ENCODE measurements at places on chromosomes 3 and 15.
A peak's percentile ranks its signal among the peaks of the same experiment; 100 is the strongest.

- DNase-seq = no peak
Observed at GRCh38 chr3:31067004-31067403, 172.5 kb upstream of the GADL1 start.

DNA sequence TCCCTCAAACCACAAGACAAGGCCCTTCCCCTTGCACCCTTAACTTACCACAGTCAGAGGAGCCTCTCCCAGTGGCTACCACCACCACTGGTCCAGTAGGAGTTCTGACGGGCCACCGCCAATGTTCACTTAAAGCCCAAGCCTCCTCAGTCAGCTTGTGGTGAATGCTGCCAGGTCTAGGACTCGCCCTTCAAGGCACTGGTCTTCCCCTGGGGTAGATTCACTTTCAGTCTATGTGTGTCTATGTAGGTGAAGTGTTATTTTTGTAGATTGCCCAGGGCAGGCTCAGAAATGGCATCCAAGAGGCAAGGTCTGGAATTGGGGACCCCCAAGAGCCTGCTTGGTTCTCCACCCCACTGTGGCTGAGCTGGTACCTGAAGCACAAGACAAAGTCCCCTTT lies 15.4 kb upstream of the CASR start:
- no peak for DNase-seq

GRCh38 chr15:100909565-100909964 lies 9.6 kb upstream of the LRRK1 start:
- DNase-seq = no peak

- DNase-seq = no peak
Observed at GRCh38 chr15:93823971-93824913, 407.1 kb upstream of the MCTP2 start.

- peak; percentile 45 for DNase-seq
Observed at GRCh38 chr15:68210821-68211655, 5.9 kb upstream of the CALML4 start.

DNA sequence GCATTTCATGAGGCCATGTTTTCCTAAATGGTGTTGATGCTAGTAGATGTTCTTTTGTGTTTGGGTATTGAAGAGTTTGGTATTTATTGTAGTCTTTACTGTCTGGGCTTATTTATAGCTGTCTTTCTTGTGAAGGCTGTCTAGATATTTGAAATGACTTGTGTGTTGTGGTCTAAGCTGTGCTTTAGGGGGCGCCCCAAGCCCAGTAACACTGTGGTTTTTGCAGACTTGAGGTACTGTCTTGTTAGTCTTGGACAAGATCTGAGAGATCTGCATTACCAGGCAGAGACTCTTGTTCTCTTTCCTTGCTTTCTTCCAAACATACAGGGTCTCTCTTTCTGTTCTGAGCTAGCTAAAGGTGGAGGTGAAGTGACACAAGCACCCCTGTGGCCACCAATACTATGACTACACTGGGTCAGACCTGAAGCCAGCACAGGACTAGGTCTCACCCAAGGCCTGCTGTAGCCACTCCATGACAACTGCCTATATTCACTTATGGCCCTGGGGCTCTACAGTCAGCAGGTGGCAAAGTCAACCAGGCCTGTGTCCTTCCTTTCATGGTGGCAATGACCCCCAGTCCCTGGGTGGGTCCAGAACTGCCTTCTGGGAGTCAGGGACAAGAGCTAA lies 152.1 kb upstream of the TBC1D5 start:
- DNase-seq = no peak

DNA sequence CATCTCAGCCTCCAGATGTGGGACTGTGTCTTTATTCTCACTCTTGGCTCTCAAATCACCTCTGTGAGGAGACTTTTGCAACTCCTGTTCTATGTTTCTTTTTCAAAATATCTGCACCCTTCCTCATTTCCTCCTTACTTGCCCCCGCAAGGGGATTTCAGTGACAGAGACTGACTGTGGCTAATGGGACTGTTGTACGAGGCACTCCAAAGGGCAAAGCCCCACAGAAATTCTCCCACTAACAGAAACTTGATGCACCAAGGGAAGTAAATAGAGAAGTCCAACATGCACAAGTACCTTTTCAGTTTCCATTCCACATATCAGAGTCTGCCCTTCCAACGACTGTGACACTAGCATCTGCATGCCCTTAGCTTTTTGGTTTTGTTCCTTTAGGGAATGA lies 69.7 kb downstream of the LRRK1 start:
- DNase-seq = no peak

DNA sequence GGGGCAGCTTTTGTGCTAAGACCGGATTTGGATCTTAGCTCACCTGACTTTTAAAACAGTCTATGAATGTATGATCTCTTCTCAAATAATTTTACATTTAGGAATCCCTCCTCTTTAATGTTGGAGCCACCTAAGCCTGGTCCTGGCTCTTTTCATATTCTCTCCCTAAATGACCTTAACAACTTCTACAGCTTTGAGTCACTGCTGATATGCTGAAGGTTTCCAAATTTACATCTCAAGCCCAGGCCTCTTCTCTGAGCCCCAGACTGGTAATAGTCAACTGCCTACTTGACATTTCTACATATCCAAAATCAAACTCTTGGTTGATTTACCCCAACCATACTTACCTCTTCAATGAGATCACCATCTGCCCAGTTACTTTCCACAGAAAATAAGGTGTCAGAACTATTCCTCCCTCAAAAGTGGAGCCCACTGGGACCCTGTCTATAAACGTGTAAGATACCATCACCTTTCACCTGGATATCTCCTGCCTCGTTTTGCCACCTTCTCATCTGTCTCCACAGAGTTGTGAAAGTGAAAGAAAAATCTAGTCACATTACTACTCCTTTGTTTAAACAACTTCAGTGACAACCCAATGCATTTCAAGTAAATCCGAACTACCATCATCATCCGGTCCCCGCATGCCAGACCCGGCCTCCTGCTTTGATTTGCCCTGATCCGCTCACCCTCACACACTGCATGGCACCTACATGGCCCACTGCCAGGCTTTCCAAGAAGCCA lies 48.8 kb downstream of the UBP1 start:
- no peak for DNase-seq

DNA sequence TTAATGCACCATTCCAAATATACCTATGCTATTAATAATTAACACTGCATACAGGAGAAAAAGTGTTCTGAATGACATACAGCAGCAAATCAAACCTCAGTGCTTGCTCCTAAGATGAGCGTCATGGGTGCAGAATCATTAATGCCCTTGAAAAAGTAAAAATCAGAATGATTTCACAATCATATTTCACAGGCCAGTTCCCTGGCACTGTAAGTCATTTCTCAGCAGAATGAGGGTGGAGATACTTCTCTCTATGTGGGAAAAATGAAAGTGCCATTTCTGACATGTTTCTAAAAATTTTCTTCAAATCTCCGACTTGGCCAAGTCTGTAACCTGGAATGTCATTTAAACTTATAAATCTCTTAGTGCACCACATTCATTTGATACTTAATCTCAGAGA lies 549.8 kb upstream of the AGTR1 start:
- no peak for DNase-seq

- no peak for DNase-seq
Observed at GRCh38 chr3:32471246-32471645, 31.4 kb downstream of the CMTM6 start.

DNA sequence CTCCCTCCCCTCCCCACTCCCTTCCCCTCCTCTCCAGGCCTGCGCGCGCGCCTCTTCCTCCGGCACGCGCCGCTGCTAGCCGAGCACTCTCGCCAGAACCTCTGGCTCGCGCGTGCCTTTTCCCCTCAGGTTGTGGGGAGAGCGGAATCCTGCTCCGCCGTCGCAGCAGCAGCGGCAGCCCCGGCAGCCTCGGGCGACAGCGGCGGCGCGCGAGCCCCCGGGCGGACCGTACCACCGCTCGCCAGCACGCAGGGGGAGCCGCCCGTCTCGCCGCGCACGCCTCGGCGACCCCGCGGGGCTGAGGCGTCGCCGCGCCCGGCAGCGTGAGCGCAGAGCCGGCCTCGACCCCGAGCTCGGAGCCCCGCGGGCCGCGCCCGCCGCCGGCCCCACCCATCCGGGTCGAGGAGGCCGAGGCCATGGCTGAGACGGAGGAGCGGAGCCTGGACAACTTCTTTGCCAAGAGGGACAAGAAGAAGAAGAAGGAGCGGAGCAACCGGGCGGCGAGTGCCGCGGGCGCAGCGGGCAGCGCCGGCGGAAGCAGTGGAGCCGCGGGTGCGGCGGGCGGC lies at the start of gene CDV3:
CDV3 (plus strand) TSS at position 58 of the 566 bp plus-strand sequence; CDS start at position 417, 359 bp downstream.
- no peak for DNase-seq

DNA sequence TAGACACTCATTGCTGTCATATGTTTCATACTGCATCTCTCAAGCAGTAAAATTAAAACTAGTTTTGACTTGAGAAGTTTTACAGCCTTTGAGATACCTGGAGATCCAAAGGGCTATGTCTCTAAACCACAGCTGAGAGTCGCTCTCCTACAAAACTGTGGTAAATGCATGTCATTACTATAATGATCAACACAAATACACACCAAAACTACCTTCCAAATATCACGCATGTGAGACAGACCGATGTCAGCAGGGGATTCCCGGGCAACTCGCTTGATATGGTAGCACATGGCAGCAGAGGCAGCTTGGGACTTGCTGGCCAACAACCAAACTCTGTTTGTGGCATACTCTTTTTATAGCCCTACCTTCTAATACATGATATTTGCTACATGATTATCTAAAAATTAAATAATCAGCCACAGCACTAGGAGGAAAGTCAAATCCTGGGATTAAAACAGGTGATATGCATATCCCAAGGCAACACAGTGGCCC lies 56.3 kb downstream of the PDZRN3 start:
- no peak for DNase-seq

DNA sequence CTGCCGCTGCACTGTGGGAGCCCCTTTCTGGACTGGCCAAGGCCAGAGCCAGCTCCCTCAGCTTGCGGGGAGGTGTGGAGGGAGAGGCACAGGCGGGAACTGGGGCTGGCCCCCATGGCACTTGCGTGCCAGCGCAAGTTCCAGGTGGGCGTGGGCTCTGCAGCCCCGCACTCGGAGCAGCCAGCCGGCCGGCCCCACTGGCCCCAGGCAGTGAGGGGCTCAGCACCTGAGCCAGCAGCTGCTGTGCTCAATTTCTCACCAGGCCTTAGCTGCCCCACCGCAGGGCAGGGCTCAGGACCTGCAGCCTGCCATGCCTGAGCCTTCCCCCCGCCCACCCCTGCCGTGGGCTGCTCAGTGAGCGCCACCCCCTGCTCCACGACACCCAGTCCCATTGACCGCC lies 4.6 kb upstream of the GPR156 start:
- DNase-seq = no peak

GRCh38 chr3:197353001-197353866 lies 54.8 kb upstream of the DLG1 start:
- DNase-seq = no peak

DNA sequence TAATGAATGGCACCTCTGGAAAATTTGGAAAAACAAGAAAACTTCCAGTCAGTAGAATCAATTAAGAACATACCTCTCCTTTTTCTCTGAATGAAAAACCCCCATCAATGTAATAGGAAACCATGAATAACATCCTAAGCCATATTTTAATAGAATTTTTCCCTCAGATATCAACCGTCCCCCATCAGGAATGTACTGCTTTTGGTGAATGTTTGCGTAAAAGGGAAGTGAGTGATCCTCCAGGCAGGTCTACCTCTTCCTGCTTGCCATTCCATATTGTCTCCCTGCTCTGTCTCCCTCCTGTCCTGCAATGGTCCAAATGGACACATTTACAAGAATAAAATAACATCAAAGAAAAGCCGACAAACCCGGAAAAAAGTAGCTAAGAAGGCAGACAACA lies 30.8 kb downstream of the LAMP3 start:
- DNase-seq = no peak

GRCh38 chr3:139601191-139601961 lies 61.8 kb upstream of the RBP1 start:
- no peak for DNase-seq

GRCh38 chr3:10557250-10557649 lies 51.9 kb upstream of the ATP2B2 start:
- DNase-seq = no peak

GRCh38 chr3:33313331-33313730 lies 36.1 kb downstream of the FBXL2 start:
- DNase-seq = no peak

- no peak for DNase-seq
Observed at GRCh38 chr3:169334991-169335390, 328.5 kb downstream of the MECOM start.

GRCh38 chr3:42501681-42502428 lies 588 bp upstream of the VIPR1 start:
- DNase-seq = peak; percentile 63

DNA sequence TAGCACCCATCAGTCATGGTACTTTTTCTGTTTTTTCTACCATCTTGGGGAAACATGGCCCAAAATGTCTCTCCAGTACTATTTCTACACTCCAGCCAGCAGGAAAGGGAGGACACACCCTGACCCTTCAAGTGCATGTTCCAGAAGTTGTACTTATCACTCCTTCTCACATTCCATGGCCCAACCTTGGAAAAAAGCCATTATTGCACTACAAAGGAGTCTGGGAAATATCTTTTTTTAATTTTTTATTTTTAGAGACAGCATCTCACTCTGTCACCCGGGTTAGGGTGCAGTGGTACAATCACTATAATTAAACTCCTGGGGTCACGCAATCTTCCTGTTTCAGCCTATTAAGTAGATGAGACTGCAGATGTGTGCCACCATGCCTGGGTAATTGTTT lies 100.0 kb upstream of the PPP2R3A start:
- DNase-seq = no peak

DNA sequence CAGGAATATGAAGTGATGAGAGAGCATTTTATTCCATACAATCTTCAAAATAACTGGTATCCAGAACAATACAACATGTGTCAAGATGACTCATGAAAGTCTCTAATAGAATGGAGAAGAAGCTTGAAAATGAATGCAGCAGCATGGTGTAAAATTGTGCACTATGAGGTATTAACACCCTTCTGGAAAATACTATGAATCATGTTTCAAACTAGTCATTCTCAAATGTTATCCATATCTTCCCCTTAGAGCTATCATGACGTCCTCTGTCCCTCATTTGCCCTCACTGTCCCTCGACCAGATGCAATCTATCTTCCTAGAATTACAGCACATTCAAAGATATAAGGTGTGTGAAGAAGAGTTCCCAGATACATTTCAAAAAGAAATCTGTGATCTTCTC lies 198.2 kb downstream of the NECTIN3 start:
- no peak for DNase-seq

GRCh38 chr3:70833239-70833960 lies 521.0 kb upstream of the MDFIC2 start:
- no peak for DNase-seq

- no peak for DNase-seq
Observed at GRCh38 chr3:148815316-148816110, 12.1 kb upstream of the CPB1 start.

- no peak for DNase-seq
Observed at GRCh38 chr3:134084242-134084950, 54.7 kb upstream of the SLCO2A1 start.

All from tibial artery (tissue), 4 donors.